ENCODE measurements at places on chromosomes 3 and 15. TPM values are rescaled to one million over a fixed set of nuclear protein-coding genes. Genes with fewer than 3 reads are reported as not detected.

The CISH gene
- total RNA-seq, result 0.38 TPM

The MED12L gene
- total RNA-seq, result 0.13 TPM

The PIF1 gene
- 9.0 TPM for total RNA-seq

The COL6A5 gene
- total RNA-seq, result not detected

The KNG1 gene
- not detected for total RNA-seq

The CLDN18 gene
- total RNA-seq, result not detected

The IL5RA gene
- total RNA-seq, result not detected

The PLCL2 gene
- 10.7 TPM for total RNA-seq

The KLHL6 gene
- total RNA-seq, result 2.1 TPM

The VWA5B2 gene
- not detected for total RNA-seq

The TUSC7 gene
- not detected for total RNA-seq

The TP63 gene
- not detected for total RNA-seq

The ITIH1 gene
- not detected for total RNA-seq

The WDR49 gene
- 0.13 TPM for total RNA-seq

The SLC12A1 gene
- total RNA-seq, result not detected

The EPM2AIP1 gene
- 10.6 TPM for total RNA-seq

The TMEM207 gene
- not detected for total RNA-seq

The GSK3B gene
- total RNA-seq, result 39.4 TPM

The TCF12 gene
- total RNA-seq, result 56.9 TPM

The TRAT1 gene
- total RNA-seq, result not detected

The CACNA1D gene
- total RNA-seq, result not detected

The CRELD1 gene
- total RNA-seq, result 33.5 TPM

The ZBTB47 gene
- 20.0 TPM for total RNA-seq

The MOBP gene
- not detected for total RNA-seq

Measured in dermis microvascular lymphatic vessel endothelial cell (primary cell).